ENCODE measurements at places on chromosomes 16 and 17.

GRCh38 chr17:74521701-74522201 is 9.5 kb downstream of the CD300LB start:
- no peak for DNase-seq

GRCh38 chr16:81263470-81264220 is 25.2 kb downstream of the BCO1 start:
- DNase-seq = no peak

DNA sequence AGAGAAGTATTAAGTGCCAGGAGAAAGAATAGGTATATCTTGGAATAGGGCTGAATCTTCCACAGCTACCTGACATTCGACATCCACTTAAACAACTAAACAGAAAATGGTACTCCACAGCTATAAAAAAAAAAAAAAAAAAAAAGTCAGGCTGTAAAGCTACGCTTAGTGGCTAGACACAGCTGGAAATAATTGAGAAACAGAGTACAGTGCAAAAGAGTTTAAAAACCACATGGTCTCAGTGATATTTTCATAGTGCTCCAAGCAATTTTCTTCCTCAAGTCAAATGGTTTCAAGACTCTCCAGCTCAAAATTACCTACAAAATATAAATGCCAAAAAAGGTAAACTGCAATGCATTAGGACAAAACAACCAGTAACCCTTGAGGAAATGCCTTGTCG is 607.1 kb downstream of the KCNJ2 start:
- DNase-seq = no peak

- no peak for DNase-seq
Measured at GRCh38 chr17:3596804-3597464, 12.3 kb downstream of the TRPV1 start.

DNA sequence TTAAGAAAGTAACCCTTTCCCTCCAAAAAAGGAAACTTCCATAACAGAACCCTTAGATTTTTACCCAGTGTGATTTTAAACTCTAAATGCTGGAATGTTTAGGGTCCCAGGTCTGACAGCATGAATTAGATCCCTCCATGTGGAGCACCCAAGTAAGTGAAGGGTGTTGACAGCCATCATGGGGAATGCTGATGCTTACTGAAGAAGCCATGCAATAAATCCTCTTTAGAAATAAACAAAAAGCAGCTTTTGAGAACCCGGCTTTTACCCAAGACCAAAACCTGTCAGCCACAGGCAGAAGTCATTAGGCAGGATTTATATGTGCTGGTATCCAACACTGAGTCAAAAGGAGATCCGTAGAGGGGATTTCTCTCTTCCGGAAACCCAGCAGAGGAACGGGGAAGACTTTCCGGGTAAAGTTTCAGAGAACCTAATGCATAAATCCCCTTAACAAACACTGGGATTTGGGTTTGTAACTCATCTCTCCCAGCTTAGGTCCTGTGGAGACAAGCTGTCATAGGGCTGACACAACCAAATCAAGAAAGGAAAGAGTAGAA is 287.5 kb downstream of the IRX3 start:
- no peak for DNase-seq

DNA sequence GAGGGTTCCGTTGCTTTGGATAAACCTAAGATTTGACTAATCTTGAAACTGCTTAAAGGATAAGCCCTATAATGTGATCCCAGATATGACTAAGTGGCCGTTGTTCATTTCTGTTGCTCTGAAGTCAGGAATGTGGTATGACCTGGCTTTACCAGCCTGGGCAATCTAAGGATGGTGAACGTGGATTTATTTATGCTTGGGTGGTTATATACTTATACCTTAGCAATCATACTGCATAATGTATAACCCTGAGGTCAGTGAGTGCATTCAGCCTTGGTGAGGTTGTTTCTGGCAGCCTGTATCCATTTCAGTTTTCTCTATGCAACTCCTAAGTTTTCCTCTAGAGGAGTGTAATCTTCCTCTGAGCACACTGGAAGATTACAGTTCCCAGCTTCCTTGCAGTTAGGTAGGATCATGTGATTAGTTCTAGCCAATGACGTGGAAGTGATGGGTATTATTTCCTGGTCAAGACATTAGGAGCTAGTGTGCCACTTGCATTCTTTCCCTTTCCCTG is 41.9 kb downstream of the FTO start:
- DNase-seq = no peak

DNA sequence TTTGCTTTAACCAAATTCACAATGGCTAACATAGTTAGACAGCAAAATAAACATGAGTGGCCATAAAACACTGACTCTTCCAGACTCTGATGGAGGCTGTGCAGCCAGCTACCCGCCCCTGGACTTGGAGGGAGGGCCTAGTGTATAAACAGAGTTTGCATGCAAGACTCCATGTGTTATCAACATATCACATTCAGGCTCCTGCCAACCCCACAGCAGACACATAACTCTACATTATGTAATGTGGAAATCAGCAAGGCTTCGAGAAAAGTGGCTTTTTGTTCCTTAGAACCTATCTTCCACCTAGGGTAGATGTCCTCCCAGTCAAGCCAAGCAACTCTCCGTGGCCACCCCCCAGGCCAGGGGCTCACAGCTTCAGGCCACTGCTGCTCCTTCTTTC is 19.3 kb upstream of the SOX9 start:
- no peak for DNase-seq

GRCh38 chr17:1108765-1109605 is 70.8 kb downstream of the ABR start:
- DNase-seq = no peak

DNA sequence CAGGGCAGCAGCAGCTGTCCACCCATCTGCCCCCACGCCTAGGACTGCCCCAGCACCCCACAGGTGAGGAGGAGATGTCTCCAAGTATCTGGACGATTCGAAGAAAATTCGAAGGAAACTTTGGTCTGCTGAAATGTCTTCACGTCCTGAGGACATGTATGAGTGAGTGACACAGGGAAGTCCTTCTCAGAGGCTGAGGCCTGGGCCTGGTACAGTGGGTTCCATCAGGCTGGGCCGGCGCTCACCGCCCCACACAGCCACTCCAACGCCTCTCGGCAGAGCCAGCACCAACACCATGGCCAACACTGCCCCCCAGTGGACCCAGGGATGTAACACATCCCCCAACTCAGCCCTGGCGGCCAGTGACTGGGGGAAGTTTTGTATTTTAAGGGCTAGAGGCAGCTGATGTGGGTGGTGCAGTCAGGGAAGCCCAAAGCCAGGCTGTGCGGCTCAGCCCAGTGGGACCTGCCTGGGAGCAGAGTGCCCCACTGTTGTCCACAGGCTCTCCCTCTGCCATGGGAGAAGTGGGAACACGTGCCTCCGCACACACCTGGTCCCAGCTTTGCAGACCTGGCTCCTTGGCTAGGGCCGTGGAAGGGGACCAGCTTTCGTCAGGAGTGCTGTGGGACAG is 55.8 kb upstream of the FASN start:
- peak; percentile 26 for DNase-seq

Data from HFF-Myc (cell line).